ENCODE measurements at places on chromosomes 4 and X.

GRCh38 chr4:89001647-89002445 lies 55.1 kb downstream of the FAM13A start:
- no peak for DNase-seq

DNA sequence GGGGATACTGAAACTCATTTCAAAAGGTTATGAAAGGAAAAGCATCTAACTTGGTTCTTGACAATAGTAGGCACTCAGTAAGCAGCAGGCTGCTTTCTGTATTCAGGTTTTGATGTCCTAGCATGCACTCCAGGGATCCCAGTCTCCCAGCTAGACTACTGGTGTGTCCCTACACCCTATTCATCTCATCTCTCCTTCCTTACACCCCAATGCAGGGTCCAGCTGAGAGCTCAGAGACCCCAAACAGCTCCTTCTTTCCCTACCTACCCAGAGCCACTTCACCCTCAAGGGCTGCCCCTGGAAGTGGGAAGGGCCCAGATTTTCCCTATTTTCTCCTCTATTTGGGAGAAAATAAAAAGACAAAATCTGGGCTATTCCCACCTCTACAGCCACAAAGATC lies 1.6 kb upstream of the EFNB1 start:
- DNase-seq: no peak

DNA sequence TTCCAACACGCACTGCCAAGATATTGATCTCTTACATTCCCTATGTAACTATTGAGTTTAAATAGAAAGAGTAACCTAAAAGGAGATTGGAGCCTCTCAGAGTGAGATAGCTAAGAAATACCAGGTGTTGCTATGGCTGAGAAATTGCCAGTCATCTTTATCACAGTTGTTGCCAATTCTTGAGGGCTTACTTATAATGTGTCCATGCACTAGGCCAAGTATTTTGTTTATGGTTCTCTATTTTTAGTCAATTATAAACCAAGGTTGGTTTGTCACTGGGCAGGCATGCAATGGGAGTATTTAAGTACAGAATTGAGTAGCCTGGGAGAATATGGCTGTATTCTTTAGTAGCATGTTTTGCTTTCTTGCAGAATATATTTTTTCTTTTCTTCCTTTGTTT lies 201.6 kb downstream of the TEX13A start:
- DNase-seq: no peak

DNA sequence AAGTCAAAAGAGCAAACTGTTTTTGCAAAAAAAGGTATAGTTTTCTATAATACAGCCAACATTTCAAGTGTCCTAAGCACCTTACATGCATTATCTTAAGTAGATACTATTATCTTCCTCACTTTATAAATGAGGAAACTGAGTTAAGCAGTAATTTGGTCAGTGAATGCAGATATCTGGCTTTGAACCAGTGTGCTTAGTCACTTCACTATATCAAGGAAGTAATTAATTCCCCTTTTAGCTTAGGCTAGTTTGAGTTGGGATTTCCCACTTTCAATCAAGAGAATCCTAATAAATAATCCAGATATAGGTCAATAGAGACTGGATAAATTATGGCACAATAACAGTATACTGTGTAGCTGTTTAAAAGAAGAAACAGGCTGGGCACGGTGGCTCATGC lies 14.8 kb downstream of the SPINK2 start:
- no peak for DNase-seq

GRCh38 chr4:189090174-189090814 lies 850.4 kb upstream of the FRG1 start:
- no peak for DNase-seq

DNA sequence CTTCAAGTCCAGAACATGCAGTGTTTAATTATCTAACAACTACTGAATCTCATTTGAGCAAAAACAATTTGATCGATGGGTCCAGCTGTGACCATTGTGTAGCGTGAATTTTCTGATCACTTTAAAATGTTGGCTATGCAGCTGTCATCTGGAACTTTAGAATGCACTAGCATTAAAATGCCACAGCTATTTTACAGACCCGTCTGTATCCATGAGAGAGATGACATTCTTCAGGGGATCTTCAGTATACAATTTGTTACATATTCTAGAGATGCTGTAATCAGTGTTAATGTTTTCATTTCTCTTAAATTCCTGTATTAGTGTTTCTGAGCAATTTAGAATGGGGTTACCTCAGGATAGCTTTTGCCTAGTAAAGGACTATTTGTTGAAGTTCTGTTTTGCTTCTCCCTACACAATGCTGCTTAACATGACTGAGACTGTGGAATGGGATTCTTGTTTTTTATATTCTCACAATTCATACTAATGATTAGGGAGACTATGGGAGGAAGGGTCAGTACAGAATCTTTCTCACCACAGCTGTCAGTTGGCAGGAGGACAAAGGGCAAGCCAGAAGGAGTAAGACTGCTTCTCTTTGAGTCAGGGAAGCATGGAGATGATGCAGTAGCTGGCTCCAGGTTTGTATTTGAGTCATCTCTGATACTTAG lies 13.2 kb upstream of the CTSO start:
- no peak for DNase-seq

DNA sequence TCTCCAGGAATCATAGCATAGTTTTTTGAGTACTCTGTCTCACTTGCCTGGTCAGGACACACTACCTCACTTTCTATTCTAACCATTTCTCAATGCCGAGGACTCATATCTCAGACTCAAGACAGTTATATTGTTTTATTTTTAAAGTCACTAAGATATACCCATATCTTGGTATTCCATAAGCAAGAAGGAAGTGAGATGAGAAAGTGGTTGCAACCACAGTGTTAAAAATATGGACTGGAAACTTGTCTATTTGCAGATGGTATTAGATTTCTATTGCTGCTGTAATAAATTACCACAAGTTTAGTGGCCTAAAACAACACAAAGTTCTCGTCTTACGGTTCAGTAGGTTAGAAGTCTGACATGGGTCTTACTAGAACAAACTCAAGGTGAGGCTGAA lies 344.8 kb upstream of the MAGEB2 start:
- DNase-seq: no peak

GRCh38 chr4:134070174-134070573 lies 131.4 kb downstream of the PABPC4L start:
- DNase-seq: no peak

DNA sequence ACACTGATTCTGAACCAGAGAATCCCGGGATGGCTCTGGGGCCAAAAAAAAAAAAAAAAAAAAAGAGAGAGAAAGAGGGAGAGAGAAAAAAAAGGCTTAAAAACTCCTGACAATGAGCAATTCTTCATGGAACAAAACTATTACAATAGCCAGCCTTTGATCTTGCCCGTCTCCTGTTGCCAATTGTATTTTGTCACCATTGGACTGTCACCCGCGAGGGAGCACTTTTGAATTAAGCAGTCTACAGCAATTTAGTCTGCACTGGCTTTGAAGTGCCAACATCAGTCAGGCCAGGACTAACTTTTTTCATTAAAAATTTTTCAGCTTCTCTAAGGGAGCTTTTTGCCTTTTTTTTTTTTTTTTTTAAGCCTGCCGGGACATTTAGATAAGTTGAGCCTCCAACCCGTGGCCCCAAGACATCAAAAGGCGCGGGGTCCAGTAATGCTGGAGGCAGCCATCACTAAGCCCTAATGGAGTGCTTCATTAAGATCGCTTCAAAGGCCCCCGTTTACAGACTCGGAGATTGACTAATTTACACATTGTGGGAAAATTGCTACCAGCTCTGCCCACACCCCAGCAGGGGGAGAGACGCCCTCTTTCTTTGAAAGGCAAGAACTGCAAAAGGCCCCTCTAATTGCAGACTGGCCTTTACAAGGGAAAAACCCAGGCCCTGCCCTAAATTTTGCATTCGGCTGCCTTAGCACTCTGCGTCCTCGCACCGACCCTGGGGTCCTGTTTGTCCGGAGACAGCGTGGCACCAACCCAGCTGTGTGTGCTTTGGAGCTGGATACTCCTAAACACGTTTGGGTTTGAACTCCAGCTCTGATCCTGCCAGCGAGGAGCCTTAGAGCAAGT lies 98.1 kb upstream of the MSX1 start:
- peak; percentile 64 for DNase-seq

DNA sequence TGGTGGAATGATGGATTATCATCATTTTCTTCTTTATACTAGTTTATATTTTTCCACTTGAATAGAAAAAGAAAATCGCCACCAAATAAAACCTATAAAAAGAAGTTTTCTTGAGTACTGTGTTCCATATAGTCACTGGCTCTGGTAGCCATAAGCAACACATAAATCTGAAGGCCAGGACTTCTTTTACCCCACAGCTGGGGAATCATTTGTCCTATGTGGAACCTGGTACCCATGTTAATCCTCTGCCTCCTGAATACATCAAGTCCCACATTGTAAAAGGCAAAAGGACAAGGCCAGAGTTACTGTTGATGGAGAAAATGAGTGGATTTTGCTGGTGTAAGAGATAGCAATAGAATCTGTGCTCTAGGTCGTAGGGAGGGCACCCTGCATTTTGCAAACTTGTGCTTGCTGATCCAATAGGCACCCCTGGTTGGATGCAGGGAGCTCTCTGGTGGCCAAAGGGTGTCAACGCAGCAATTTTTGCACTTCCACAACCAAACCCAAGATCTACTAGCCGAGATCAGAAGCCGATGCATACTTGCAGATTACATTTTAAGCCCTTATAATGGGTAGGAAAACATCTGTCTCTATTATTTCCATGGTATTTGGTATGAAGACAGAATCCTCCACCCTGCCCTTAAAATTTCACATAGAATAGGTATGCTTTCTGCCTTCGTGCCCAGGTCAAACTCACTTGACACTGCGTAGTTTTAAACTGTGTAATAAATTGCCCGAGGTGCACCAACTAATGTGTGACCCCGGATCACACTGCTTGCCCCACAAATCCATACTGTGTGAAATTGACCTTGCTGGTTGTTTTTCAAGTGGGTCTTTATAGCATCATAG lies 146.2 kb upstream of the SCML1 start:
- DNase-seq: peak; percentile 74

DNA sequence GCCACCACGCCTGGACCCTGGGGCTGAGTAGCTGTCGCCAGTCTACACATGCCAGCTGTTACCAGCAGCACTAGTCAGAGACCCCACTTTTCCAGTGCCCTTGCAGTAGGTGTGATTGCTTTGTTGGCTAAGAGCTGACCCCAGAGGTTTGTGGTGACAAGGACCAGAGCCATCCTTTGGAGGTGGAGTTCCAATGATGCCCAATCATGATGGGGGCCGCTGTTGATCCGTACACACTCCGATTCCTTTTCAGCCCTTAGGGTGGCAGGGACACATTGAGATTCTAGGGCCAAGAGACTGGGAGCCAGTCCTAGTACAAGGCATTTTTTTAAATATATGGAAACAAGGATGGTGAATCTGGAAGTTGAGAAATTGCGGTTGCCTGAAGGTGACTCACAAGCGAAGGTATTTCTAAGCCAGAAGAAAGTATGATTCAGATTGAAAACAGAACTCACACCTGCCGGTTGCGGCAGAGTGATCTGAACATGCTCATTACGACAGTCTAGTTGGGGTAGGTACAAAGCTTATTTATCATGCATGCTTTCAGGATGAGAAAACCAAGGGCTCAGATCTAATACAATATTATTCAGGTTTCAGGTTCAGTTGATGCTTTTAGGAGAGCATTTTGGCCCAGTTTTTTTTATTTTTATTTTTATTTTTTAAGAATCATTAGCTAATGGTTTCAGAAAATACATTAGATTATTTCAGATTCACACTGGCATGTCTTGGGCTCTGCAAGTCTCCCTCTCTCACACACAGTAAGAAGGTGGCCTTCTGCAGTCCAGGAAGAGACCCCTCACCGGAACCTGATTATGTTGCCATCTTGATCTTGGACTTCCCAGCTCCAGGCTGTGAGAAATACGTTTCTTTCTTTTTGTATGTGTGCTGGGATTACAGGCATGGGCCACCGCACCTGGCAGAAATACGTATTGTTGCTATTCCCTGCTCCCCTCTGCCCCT lies 43.4 kb downstream of the SHROOM2 start:
- DNase-seq: no peak

- no peak for DNase-seq
These were observed 330.1 kb upstream of the RPS6KA3 start for GRCh38 chrX:20596856-20597255.

DNA sequence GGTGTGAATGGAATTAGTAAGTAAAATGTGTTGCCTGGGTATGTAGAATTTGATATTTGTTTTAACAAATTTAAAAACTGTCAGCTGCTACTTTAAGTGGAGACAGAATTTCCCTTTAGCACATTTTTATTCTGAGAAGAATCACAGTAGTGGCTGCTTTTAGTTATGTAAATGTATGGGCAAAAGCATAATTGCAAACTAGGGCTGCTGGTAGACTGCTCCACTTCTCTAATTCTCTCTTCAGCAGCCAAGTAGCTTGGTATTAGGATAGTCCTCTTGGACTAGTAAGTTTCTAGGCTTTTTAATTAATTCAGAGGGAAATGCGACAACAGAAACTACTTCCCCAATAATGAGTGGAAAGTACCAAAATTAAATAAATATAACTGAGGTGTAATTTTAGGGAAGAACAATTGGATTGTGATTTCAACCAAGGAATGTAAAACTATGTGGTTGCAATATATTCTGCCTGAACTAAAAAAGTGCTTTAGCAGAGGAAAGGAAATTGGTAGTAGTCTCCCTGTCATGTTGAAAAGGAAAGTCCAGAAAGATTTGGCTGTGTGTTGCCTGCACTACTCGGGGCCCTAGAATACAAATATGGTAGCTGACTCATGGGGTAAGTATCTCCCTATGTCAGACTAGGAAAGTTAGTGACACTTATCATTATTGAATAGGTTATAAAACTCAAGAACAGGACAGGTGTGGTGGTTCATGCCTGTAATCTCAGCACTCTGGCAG lies 9.2 kb upstream of the EIF4E start:
- no peak for DNase-seq

DNA sequence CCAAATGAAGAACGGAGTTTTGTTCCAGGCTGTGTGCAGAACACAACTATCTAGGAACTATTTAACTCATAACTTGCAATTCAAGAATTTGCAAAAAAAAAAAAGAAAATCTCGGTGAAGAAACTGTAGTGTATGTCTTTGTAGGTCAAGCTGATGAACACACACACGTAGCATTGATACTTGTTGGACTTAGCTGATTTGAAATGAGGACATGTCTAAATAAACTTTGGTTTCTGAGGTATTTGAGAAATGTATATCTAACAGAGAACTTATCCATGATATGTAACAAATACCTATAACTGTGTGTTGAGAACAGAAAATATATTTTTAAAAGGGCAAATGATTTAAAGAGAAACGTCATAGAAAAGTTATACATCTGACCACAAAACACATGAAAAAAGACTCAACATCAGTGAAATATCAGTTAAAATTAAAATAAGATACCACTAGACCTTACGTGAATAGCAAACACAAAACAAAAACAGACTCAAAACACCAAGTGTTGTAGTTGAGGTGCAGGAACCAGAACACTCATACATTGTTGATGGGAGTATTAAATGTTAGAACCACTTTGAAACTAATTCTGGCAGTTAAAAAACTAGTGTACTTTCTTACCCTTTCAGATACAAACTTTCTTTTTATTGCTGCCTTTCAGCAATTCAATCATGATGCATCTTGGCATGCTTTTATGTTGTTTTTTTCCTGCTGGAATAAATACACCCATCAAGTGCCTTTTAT lies 1535.8 kb upstream of the PCDH10 start:
- no peak for DNase-seq

GRCh38 chr4:180923486-180923885 lies 1319.7 kb upstream of the TENM3 start:
- DNase-seq: no peak

- no peak for DNase-seq
These were observed 6.3 kb downstream of the ALG13 start for GRCh38 chrX:111687305-111687704.

GRCh38 chr4:188934320-188934962 lies 795.2 kb downstream of the TRIML1 start:
- no peak for DNase-seq

- DNase-seq: no peak
These were observed 41.8 kb downstream of the C4orf50 start for GRCh38 chr4:5976431-5976830.
